ENCODE measurements at places on chromosomes 16 and 17.
A peak's percentile ranks its signal among the peaks of the same experiment; 100 is the strongest.

DNA sequence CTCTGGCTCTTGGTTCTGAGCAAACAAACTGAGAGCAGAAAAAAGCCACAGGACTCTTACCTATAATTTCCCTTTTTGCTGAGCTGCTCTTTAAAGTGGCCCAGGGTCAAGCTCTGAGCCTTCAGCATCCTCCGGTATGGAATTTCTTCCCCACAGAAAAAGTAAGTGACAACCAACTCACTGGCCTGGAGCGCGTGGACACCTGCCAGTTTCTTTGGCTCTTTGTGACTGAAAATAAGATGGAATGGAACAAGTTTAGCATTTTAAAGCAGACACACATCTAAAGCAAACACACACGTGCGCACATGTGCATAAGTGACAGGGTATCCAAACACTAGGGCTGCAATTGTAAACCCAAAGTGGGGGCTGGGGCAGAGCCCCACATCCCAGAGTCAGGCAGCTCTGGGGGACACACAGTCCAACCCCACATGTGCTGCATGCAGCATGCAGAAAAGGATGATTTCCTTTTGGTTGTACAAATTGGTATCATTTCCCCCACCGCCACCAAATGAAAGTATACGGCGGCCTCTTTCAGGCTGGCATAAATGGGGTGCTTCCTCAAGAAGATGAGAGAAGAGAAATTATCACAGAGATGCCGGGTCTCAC lies 27.5 kb downstream of the AXIN2 start:
- no peak for DNase-seq

- no peak for DNase-seq
Measured at GRCh38 chr16:85524630-85525419, 88.3 kb upstream of the GSE1 start.

- DNase-seq, result peak; percentile 40
Measured at GRCh38 chr16:19696328-19696727, 21.7 kb downstream of the KNOP1 start.

DNA sequence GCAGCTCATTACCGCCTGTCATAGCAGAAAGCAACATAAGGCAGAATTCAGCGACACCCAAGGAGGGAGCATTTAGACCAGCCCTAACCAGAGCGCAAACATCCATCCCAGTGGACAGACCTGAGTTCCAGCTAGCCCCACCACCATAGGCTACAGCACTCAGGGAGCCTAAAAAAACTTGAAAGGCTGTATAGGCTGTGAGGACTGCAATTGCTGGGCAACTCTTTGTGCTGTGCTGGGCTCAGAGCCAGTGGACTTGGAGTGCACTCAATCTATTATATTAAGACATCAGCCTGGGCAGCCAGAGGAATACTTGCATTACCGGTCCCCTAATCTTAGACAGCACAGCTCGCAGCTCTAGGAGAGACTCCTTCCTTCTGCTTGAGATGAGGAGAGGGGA lies 207.3 kb downstream of the KIF2B start:
- no peak for DNase-seq

DNA sequence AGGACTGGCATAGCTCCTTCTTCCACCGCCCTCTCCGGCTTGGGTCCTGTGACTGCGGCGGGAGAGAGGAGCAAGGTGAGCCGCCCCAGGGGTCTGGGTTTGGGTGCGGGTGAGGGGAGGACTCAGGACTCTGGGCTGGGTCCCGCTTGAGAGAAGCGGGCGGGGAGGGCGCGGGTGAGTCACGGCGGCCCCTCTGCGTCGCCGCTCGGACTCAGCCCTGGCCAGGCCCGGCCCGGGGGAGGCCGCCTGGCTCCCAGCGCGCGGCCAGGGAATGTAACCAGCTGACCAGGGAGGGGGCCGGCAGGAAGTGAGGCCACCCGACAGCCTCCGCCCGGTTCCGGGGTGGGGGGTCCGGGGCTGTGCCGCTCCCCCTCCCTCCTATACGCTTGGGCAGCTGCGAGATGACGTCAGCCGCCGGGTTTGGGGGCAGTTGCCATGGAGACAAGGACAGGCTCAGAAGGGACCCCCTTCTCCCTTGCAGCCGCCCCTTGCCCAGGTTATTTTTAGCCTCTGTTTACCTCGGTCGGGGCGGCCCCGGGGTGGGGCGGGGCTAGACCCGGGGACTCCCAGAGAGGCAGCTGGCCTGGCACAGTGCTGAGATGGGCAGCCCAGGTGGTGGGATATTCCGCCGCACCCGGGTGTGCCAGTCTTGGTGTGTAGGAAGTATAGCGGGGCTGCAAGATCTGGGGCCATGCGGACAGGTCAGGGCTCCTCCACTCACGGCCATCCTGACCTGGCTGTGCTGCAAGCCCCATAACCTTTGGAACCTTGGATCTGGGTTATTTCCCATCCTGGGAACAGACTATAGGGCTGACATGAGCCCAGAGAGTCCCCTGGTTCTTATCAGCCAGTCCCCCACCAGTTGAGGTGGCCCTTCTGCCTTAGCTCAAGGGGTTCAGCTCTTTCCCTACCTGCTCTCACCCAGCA lies 1.6 kb downstream of the RIPOR1 start:
- DNase-seq, result no peak

DNA sequence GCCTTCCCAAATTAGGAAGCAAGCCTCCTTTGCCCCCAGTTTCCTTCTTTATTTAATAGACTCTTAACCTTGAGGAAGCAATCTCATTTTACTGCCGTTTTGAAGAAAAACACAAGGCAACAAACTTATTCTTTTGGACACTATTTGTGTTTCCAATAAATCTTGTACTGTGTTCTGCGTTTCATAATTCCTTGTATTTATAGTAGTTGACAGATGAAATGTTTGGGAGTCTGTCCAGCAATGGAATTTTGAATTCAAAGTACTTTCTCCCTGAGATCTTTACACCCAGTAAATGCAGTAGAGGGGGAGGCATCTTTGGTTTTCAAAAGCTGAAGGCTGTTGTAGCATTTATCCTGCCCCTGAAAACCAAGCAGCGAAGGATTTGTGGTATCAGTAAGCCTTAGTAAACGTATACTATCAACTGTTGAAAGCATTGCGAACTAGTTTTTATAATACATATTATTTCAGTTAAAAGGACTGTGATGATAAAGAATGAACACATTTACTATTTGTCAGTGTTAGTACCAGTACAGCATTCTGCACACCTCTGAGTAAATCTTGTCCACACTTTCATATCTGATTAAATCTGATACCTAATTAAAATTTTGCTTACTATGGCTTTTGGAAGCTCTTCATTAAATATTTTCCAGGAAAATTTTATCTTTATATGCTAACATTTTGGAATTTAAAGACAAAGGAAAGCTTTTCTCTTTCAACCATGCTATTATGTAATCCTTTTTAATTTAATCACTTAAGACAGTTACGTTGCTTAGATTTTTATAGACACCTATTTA lies 83.1 kb downstream of the TNRC6C start:
- DNase-seq, result no peak

DNA sequence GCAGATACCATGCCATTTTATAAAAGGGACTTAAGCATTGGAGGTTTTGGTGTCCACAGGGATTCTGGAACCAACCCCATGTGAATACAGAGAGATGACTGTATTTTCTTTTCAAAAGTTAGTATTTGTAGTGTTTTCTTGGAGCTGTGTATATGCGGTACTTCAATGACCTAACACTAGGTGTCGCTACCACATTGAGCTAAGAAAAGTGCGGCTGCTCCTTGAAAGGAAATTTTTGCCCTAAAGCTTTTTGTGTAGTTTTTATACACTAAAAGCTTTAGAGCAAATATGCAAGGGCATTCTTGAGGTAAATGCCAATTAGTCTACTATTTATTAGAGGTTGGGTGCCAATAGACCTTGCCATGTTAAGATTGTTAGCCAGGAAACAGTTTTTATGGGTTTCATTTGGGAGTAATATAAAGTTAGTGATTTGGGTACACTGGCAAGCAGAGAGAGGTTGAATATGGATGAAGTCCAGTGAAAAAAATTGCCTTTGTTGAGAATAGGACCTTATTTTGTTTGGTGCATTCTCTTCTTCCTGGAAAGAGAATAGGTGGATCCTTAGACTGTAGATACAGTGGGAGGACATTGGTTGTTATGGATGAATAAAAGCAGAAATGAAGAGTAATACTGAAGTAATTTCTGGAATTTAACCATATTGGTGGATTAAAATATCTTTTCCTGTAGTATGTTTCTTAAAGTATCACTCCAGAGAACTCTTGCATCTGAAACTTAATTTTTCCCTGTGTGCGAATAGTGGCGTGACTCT lies 43.3 kb downstream of the BCAS3 start:
- DNase-seq, result peak; percentile 2

- no peak for DNase-seq
Measured at GRCh38 chr16:252366-253337, 18.0 kb downstream of the FAM234A start.

DNA sequence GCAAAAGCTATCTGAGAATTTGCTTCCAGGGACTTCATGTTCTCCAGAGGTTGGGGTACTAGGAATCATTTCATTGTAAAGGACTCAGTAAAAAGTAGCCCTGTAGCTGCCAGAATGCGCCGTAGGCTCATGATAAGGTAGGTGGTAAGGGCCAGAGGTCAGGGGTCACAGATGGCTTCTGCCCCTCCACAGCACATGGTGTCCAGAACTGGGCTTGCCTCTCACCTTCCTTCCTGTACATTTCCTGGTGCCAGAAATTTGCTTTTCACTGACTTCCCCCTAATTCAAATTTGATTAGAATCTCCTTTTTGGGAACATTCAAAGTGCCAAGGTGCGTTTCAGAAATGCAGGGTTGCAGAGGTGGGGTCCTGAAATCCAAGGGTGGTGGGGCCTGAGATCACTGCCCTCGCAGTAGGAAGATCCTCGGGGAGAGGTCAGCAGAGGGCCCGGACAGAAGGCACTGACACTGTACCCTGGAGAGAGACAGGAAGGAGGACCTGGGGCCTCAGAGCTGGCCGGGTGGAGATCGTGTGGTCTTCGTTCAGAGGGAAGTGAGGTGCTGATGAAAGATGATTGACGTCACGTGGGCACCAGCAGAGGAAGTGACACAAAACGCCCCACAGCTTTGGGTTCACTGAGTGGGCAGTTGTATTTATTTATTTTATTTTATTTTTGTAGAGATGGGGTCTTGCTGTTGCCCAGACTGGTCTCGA lies 25.5 kb upstream of the METRNL start:
- no peak for DNase-seq

GRCh38 chr16:29891525-29892457 lies 7.6 kb downstream of the SEZ6L2 start:
- DNase-seq, result no peak

DNA sequence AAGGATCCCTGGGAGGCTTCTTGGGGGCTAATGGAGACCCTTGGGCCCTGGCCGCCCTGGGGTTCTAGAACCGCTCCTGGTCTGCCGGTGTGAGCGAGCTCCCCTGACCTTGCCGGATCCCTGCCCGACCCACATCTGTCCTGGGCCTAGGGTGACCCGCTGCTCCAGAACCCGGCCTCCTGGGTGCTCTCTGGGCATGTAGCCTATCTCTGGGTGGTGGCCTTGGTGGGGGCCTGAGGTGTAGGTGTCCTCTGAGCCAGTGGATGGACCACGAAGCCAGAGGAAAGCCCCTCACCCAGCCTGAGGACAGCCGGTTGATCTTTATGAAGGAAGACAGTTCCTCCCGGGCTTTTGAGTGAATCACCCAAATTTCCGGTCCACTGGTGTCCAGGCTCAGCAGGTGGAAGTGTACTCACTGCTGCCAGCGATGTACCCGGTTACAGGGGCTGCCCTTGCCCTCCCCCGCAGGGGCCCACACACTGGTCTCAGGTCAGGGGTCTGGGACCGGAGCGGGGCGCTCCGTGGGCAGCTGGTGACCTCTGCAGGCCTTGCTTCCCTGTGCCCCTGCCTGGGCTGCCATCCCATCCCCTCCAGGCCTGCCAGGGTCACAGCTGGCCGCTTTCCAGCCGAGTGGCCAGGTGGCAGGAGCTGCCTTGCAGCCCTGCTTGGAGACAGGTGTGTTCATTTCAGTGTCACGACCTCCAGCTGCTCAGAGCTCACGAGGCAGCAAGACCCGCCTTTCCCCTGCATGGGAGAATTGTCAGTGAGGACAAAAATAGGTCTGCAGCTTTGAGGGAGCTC lies 10.5 kb upstream of the GSE1 start:
- no peak for DNase-seq

GRCh38 chr17:1577583-1578013 lies 15.0 kb upstream of the PITPNA start:
- no peak for DNase-seq

- DNase-seq, result no peak
Measured at GRCh38 chr17:5033352-5034015, 1.7 kb downstream of the SLC52A1 start.

- DNase-seq, result no peak
Measured at GRCh38 chr17:75642784-75643642, 9.8 kb downstream of the SMIM5 start.
